Activated CD4-positive, alpha-beta T cell treated with anti-CD3 and anti-CD28 coated beads for 24 hours (primary cell): ENCODE measurements at places on chromosomes 5 and 9.
A peak's percentile ranks its signal among the peaks of the same experiment; 100 is the strongest.

- DNase-seq, result no peak
Observed at GRCh38 chr5:176406436-176407052, 9.8 kb downstream of the CLTB start.

GRCh38 chr5:73957397-73958001, 331.5 kb downstream of the ARHGEF28 start:
- DNase-seq, result no peak

DNA sequence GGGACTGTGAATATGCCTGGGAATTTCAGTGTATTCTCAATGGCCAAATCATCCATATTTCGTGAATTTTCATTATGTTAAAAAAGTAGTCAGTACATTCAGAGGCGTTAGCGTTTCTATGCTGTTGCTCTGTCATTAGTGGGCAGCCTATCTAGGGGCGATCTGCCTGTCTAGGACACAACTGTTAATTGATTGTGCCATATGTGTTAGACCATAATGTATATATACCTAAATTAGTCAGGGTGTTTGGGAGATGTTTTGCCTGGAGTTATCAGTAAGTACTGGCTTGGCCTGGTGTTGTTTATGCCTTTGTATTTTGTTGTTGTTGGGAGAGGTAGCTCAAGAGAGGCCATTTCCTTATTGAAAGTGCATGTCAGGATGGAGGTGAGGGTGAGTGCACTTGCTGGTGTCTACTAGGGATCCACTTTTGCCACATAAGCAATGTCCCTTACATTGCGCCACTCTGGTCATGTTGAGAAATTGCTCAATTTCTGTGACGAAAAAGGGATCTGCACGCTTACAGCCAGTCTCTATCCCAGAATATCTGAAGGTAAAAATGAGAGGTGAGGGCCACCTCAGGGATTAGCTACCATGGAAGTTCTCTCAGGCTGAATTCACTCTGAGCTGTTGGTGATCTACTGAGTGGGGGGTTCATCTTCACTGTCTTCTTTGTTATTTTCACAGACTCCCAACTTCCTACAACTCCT, 123.3 kb downstream of the ST8SIA4 start:
- DNase-seq, result no peak

- no peak for DNase-seq
Observed at GRCh38 chr5:31754741-31755675, 116.1 kb downstream of the PDZD2 start.

- no peak for DNase-seq
Observed at GRCh38 chr9:23822261-23823169, 3.5 kb downstream of the ELAVL2 start.

GRCh38 chr9:89617978-89618377, 13.2 kb downstream of the GADD45G start:
- no peak for DNase-seq

DNA sequence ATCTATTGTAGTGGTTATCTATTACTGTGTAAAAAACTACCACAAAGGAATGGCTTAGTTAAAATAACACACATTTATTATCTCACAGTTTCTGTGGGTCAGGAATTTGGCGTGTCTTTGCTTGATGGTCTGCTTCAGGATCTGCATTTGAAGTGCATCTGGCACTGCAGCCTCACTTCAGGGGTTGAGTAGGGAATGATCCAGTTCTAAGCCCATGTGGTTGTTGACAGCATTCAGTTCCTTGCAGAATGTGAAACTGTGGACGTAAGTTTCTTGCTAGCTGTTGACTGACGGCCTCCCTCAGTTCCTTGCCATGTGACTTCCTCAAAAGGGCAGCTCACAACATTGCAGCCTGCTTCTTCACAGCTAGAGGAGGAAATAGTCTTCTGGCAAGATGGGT, 2.1 kb upstream of the OGN start:
- no peak for DNase-seq

DNA sequence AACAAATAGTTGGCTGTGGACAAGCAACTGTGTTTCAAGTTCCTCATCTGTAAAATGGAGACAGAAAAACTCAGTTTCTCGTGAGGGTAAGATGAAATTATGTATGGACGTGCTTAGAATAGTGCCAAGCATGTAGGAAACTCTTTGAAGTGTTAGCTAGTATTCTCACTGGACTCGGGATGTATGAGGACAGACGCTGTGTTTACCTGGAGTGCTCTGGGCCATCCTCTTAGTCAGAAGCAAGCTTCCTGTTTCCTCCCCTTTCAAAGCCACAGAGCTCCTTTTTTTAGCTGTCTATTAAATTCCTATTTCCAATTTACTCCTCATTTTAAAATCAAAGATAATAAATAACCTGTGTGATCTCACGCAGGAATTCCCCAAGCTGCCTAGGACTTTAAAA, 23.8 kb upstream of the IQGAP2 start:
- DNase-seq, result no peak

GRCh38 chr9:94916956-94917355, 190.5 kb downstream of the AOPEP start:
- DNase-seq, result no peak

DNA sequence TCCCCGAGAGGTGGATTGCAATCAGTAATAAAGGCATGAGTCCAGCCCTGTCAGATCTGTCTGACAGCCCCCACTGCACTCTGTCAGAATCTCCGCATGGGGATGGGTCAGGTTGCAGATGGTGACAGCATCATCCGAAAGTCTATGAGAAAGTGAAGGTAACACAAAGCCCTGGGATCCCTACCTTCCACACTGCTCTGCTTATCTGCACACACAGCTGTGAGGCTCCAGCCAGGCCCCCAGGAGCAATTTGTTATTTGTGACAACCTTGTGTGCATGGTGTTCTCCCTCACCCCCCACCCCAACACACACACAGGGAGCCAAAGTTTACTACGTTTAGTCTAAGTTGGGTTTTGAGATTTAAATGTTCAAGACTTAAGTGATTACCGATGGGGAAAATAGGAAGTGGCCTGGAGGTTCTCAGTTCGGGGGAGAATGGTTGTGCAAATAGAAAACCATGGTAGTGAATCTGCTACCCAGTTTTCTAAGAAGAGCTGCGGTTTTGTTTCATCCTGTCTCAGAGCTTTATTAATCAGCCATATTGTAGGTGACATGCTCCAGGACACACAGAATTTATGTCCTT, 92.7 kb downstream of the SV2C start:
- DNase-seq, result no peak

DNA sequence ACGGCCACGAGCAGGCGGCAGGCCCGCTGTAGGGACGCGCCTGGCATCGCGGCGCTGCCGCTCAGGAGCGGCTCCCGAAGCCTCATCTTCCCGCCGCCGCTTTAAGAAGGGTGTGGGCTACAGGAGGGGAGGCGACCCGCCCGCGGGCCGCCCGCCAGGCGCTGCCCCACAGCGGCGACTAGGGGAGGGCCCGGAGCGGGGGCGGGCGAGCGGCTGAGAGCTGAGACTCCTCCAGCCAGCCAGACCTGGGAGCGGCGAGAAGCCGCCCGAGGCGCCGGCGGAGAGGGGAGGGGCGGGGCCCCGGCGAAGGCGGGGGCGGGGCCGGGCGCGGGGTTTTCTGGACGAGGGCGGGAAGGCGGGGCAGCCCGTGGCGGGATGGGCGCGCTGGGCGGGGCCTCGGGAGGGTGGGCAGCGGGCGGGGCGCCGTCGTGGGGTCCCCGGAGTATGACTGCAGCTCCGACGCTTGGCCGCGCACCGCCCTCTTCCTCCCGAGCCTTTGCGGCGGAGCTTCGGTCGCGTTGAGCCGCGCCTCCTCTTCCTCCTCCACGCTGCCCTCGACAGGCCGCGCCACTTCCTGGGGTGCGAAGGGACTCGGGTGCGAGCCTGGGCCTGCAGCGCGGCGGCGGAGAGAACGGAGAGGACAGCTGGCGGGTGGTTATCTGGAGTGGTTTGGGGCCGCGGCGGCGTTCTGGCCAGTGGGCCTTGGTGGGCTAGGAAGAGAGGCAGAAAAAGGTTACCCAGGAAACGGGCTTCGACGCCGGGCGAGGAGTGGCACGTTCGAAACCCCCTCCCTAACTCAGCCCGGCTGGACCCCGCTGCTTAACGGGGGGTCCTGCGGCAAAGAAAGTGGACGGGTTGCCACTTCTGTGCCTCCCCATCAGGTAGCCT, at the start of gene B4GALT1:
B4GALT1 (minus strand) TSS at position 253 of the 888 bp plus-strand sequence; CDS start at position 86, 167 bp downstream.
- DNase-seq, result peak; percentile 95

DNA sequence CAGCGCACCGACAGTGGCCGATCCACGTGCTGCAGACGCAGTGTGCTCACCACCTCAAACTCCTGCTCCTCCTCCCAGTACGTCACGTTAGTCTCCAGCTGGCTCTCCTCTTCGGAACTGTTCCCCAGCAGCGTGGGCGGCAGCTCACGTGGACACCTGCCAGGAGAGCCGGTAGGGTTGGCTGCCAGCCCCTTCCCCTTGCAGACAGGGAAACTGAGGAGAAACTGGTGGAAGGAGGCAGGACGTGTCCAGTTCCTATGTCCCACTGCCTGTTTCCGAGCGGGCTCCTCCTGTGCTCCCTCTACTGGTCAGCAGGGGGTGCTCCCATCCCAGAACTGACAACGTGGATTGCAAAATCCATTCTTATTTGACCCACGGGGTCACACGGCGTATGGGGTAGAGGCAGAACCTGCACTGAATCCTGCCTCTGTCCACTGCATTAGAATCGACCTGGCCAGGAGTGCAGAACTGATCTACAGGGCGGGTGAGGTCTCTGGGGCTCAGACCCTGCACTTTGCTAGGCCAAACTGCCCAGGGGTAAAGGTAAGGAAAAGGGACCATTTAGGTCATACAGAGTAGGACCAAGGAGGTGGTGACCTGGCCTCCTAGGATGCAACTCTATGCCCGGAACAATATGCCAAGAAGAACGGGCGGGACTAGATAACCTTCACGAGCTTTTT, 25.7 kb downstream of the PDGFRB start:
- peak; percentile 22 for DNase-seq

DNA sequence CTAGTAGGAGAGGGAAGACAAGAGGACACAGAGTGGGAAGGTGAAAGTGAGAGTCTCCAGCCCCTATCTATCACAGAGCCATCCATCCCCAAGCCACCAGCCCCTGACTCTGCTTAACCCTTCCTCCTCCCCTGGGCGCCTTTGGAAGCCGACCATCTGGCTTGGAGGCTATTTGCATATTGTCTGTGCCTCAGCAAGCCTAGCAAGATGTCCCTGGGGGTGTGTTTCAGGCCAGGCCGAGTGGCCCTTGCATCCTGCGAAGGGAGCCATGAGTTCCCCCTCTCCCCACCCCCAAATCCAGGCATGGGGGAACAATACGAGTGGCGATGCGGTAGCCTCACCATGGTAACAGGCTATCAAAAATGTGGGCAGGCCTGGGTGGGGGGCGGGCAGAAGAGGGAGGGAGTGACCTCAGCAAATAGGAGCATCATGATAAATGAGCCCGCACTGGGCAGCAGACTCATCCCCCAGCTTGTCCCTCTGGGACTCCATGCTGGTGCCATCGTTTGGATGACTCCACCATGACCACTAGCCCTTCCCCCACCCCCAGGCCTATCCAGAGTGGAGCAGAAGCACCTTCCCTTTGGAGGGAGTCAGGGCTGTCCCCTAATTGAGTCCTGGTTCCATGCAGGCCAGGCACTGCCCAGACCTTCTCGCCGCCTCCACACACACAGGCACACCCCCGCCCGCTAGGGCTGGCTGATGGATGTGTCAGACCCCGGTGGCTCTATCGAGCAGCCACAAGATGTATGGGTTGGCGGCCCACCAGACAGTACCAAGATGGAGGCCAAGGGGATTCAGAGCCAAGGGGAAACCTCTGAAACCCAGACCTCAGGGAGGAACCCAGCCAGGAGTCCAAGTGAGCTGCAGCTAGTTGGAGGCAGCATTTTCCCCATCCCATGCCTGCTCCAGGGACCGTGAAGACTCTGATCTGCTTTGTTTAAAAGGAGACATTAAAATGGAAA, 14.6 kb downstream of the URM1 start:
- no peak for DNase-seq

- DNase-seq, result no peak
Observed at GRCh38 chr9:17318821-17319320, 184.0 kb downstream of the CNTLN start.

DNA sequence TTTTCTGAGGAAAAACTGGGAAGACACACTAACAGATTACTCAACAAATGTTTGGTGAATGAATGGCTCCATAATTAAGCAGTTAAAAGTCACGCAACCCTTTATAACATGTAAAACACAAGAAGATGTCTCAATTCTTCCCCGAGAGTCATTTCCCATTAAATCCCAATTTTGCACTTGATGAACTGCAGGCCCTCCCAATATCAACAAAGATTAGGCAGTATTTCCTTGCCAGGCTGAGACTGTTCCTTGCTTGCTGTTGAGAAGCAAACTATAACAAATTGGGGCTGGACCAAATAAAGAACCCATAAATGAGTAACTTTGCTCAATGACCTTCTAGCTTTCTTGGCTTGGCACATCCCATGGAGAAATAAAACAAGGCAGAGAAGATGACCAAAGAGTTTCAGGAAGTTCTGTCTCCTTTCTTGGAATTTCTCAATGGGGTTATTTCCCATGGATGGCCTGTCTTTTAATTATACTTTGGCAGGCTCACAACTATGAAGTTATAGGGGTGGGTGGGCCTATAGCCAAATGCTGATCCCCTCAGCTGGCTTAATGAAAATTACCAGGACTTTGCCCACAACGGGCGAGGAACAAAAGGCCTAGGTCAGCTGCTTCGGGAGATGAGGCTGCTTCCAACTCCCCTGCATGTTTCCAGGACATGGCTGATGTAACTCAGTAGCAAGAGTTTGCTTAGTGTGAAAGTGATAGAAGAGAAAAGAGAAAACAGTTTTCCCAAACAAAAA, 243.1 kb upstream of the RFX3 start:
- no peak for DNase-seq

GRCh38 chr5:155935723-155936122, 391.2 kb upstream of the SGCD start:
- no peak for DNase-seq

- no peak for DNase-seq
Observed at GRCh38 chr9:112034216-112034611, 137.6 kb downstream of the UGCG start.

GRCh38 chr5:102545175-102545574, 46.4 kb upstream of the SLCO6A1 start:
- DNase-seq, result no peak

- DNase-seq, result no peak
Observed at GRCh38 chr9:2377117-2377516, 244.5 kb upstream of the VLDLR start.

DNA sequence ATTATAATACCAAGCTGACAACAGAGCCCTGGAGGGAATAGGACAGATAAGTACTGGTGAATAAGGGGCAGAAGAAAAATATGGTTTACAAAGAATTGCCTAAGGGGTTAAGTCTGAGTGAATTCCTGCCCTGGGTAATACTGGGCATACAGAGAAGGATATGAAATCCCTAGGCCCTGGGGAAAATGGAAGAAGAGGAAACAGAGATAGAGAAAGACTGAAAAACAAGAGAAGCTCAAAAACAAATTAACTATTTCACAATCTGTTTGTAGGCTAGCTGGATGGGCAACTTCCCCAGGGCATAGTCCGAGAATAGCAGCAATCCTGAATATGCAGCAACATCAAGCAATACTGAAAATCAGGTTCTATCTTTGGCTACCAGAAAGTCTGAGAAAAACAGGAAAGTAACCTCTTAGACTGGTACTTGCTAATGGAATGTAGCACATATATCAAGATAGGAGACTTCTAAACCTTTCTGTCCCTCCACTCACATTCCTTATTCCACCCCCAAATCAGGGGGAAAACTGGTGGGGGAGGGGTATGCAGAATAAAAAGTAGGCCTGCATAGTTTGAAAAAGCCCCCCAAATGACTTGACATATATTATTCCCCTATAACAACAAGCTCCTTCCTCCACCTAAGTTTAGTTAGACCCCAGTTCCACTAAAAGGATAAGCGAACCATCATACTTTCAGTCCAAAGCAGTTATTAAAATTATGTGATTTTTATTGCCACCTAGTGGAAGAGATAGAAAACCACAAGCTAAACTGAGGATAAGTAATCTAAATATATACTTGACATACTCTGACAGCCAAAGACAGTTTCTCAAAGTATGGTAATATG, 20.6 kb downstream of the SLC38A9 start:
- no peak for DNase-seq
